Activated T-cell treated with anti-CD3 and anti-CD28 coated beads for 4 hours (primary cell): ENCODE measurements at places on chromosomes 4 and X.

DNA sequence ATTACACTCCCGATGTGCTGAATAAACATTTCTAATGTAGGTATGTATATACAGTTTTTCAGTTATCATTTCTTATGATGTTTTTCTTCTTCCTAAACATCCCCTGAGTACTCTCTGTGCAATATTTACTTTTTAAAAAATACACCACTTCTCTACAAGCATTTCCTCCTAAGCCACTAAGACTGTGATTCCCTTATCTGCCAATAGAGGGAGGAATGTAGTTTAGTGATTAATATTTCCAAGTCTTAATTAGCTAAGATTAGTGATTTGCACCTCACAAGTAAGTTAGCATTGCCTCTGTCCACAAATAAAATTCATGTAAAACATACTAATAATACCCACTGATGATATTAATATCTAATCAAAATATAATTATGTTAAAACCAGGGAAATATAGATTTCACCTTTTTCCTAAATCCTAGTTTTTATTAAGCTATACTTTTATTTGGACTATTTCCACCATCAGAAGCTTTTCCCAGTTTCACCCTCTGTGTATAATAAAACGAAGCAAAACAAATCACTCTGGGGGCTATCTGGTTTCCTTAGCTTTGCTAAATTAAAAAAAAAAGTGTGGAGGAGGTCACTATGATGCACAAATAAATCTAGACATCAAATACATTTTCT, 909.1 kb downstream of the FAT4 start:
- no peak for DNase-seq

GRCh38 chrX:24277405-24277804, 36.5 kb downstream of the SUPT20HL2 start:
- DNase-seq, result no peak

GRCh38 chrX:19342331-19342906, 1.3 kb upstream of the PDHA1 start:
- no peak for DNase-seq

DNA sequence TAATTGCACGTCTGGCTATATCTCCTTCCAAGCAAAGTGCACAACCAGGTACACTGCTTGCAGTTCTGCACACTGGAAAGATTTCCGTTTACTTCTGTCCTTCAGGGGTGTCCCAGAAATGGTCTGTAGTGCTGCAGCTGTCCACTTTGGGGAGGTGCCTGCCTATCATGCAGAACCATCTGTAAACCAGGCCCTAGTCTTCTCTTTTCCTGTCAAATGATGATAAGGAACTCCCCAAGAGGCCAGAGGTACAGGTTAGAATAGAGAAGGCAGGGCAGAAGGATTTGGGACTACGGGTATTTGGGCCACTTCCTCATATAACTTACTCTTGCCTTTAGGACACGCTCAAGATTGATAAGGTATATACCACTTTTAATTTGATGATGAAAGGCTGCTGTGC, 746.9 kb downstream of the FAT4 start:
- DNase-seq, result no peak

DNA sequence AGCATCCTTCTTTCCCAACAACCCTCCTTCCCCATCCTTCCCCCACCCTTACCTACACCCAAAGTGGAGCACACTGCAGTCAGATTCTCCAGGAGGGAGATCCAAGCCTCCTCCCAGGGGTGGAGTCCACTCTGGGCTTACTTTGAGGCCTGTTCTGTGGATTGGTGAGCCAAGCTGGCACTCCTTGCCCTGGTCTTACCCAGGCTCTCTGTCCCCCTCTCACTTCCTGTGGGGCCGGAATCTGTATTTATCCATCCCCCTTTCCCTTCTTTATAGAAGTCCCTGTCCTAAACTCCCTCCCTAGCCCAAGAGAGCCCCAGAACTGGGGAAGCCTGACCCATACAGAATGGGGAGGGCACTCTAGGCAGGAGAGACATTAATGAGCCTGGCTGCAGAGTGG, 3.2 kb upstream of the TSPYL2 start:
- DNase-seq, result no peak

DNA sequence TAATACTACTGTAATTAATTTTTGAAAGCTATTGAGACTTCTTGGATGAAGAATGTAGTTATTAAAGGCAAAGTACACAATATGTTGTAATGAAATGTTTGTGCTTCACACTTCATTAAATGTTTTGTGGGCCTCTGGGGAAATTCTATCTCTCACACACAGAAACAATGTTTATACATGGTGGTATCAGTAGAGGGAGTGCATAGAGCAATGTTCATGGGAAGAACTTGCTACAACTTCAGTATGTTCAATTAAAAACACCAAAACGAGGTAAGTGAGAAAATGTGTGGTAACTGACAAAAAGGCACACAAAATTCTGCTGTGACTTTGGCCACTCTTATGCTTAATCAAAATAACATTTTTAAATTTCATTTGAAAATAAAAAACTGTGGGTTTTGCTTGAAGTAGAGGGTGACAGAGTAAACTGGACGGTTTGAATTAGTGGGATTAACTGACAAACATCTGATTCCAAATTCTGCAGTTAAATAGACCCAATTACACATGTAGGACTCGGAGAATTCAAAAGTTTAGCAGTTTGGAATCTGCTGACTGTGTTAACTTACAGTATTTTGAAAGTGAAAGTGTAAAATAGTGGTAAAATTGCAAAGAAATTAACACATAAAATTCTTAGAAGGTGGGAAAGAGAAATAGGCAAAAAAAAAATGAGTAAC, 111.4 kb upstream of the TTC29 start:
- DNase-seq, result no peak

- DNase-seq, result no peak
These were observed 50.1 kb downstream of the RXFP1 start for GRCh38 chr4:158571736-158572135.

GRCh38 chr4:123158576-123158975, 236.2 kb upstream of the NUDT6 start:
- no peak for DNase-seq
